ENCODE measurements at places on chromosomes 3 and 15.

DNA sequence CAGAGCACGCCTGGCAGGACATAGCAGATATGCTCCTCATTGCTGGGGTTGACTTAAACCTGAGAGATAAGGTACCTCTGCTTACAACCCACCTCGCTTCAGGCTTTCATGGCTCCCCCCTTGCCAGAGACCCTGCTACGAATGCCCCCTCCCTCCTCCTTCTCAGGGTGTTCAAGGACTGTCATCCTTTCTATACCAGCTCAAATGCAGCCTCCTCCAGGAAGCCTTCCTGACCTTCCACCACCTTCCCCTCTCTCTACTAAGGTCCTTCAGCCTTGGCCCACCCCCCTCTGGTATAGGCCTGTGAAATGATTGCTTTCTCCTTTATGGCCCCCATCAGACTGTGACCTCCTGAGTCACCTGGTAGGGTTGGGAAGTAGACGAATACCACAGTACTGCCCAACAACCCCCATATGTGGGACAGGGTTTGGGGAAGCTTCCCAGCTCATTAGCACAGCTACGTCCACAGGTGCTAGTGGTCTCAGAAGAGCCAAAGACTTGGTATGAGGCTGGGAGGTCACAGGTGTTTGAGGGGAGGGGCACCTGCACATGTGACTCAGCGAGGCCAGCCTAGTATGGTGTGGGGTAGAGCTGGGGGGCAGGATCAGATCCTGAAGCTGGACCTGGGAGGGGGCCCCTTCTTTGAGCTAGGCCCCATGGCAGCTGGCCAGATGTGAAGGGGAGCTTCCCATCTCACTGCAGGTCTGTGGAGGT is 32.0 kb downstream of the ANKDD1A start:
- DNase-seq: no peak

GRCh38 chr3:149577801-149578200 is 80.0 kb downstream of the WWTR1 start:
- DNase-seq: no peak

- no peak for DNase-seq
These were observed 364.9 kb downstream of the AGBL1 start for GRCh38 chr15:86444527-86444926.

DNA sequence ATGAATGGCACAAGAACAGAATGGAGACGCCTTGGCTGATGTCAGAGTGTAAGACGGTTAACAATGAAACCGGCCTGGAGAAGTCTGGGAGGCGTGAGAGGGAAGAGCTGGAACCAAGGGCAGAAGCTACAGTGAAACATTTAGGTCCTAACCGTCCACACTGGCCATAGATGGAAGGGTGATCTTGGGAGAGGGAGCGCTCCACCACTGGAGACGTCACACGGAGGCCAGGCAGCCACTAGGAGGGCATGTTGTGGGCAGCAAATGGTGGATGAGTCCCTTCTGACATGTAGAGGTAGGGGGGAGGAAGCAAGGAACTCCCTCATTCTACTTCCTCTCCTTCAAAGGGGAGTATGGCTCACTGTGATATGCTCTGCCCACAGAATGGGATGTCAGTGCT is 23.8 kb downstream of the FEM1B start:
- no peak for DNase-seq

DNA sequence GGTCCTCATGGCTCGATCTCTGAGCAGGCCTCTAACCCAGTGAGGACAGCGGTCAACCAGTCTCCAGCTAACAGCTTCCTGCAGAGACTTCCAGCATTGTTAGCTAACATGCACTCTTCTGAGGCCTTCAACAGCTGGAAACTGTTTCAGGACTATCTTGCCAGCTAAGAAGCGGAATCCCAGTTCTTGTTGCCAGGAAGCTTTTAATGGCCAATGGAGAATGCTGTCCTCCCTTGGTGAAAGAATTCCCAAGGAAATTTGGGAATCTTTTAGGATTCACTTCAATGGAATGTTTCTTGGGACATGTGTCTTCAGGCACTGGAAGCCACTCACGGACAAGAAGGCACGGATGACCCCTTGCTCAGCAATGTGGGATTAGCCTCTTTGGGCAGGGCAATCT is 91.7 kb downstream of the CEMIP start:
- DNase-seq: no peak

- DNase-seq: no peak
These were observed 61.3 kb upstream of the PIAS1 start for GRCh38 chr15:67992834-67993233.

Data from T1000 (cell line).